ENCODE measurements at places on chromosomes 7 and 10.
A peak's percentile ranks its signal among the peaks of the same experiment; 100 is the strongest.

DNA sequence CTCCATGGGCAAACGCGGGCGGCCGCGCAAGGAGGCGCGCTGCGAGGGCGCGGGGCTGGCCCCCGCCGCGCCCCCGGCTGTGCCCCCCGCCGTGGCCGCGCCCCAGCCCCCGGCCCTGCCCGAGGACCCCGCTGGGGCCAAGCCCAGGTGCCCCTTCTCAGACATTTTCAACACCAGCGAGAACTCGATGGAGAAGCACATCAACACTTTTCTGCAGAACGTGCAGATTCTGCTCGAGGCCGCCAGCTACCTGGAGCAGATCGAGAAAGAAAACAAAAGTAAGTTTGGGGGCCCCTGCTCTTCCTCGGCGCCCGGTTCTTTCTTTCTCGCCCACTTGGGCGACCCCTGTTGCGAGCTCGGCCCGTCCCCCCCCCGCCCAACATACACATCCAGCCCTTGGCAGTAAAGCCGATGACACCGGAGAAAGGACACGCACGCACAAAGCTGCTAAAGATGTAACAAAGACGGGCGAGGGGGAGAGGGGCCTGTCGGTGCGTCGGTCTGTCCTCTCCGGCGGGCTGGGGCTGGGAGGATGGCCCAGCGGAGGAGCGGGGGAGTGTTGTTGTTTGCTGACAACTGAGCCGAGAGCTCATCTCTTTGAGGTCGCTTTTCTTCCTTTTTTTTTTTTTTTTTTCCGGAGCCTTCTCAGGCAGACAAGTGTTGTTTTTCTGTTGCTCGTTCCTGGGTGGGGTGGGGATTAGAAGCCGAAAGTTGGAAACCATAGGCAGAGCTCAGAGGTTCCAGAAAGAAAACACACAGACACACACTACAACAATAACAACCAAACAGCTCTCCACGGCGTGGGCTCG is 604 bp downstream of the MXI1 start:
- no peak for DNase-seq

DNA sequence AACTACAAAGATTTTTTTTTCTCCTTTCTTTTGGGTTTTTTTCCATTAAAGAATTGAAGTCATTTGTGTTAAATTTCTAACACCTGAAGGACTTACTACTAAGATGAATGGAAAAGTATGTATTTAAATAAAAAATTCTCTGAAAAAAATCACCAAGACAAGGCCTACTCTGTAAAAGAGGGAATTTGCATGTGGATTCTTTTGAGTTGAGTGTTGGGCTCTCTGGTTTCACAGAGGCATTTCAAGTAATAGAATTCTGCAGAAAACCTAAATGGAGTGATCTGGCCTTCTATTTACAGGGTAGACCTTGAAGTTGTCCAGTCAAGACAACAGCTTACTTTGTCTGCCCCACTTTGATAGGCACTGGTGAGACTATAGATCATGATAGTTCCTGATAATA is 4.1 kb downstream of the LRRC17 start:
- no peak for DNase-seq

GRCh38 chr7:31019509-31019908 is 32.6 kb upstream of the ADCYAP1R1 start:
- no peak for DNase-seq

DNA sequence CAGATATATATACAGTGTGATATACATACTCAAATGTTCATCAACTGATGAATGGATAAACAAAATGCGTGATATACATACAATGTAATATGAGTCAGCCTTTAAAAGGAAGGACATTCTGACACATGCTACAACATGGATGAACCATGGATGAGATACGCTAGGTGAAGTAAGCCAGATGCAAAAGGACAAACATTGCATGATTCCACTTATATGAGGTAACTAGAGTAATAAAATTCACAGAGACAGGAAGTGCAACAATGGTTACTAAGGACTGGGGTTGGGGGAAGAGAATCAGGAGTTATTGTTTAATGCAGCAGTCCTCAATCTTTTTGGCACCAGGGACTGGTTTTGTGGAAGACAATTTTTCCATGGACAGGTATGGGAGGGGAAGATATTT is 47.3 kb upstream of the PIK3AP1 start:
- DNase-seq: no peak

GRCh38 chr7:116436305-116436826 is 63.2 kb upstream of the CAV2 start:
- no peak for DNase-seq

DNA sequence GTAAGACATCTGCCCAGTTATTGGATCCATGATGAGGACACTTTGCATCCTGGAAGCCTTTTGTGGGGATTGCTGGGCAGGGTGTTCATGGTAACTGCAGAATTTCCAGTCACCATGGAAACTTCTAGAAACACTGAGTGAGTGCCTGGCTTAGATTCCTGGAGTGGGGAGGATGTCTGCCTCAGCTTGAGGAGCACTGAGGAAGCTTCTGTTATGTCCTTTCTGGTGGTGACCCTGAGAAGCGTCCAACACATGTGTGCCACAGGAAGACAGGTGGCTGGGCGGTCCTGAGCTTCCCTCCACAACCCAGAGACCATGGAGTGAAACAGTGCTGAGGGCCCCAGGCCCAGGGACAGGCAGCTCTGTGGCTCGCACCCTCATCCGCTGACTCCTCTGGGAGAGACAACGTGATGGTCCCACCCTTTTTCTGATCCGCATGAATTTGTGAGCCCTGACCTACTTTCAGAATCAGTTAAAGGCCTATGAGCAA is 191.8 kb upstream of the CXCL12 start:
- no peak for DNase-seq

DNA sequence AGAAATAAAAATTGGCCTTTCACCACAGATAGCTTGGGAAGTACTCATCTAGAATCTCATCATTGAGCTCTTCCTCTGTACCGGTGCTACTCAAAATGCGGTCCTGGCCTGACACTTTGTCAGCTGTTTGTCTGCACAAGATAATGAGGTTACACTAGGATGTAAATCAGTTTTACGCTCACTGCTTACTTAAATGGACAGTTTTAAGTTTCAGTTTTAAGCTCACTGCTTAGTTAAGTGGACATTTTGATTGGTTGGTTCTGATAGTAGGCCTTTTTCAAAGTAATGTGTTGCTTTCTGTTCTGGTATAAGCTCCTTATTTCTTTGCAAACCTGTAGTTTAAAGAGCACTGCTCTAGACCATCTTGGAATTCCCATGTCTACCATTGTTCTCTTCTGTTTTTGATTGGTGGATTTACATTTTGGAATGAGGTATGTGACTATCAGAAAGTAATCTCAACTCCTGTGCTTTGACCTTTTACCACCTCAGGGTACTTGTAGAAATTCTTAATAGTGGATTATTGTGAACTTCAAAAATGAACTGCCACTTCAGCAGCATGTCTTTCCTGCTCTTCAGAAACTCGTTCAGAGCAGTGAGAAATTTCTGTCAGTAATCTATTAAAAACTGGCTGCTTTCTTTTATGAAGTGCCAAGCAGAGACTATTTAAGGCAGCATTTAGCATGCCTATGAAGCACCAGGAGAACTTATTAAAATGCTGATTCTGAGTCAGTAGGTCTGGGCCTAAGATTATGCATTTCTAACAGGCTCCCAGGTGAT is 55.0 kb downstream of the C1GALT1 start:
- DNase-seq: no peak

DNA sequence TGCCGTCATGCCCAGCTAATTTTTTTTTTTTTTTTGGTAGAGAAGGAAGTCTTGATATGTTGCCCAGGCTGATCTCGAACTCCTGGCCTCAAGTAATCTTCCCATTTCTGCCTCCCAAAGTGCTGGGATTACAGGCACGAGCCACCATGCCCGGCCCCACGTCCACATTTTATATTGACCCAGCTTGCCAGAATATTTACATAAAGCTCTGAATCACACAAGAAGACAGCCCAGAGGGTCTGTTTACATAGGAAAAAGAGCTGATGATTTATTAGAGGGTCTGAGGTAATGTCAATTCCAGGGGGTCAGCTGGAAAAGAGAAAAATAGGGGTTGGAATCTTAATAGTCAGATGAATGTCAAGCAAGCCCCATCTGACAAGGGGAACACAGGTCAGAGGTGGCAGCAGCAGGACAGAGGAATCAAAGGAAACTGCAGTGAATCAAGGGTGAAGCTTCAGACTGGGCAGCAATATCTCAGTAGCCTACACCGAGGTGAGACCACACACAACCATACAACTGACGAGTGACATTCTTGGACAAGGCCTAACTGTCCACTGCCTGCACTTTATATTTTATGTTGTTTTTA is 15.8 kb upstream of the SLF2 start:
- DNase-seq: no peak

DNA sequence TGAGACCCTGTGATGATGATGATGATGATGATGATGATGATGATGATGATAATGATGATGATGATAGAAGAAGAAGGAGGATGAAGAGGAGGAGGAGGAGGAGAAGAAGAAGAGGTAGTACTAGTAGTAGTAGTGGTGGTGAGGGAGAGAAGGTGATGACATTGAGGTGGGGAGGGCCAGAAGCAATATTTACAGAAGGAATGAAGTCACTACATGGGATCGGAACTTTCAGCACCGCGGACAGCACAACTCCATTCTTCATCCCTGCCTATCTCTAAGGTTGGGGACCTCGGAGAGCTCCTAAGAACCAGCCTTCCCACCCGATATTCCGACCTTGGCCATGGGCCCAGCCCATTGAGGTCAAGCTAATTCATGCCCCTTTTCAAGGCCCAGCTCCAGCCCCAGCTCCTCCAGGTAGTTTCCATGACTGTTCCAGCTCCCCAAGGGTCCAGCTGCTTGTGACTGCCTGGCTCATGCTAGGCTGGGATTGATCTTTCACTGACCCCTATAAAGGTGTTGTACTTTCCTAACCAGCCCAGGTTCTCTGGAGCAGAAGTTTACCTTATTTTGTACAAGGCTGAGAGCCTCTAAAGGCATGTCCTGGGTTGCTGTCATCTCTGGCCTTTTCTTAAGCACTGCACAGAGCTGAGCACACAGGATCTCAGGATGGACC is 10.3 kb downstream of the CRHR2 start:
- DNase-seq: peak; percentile 55

GRCh38 chr7:27771111-27771510 is 31.1 kb downstream of the TAX1BP1 start:
- no peak for DNase-seq

Measured in mucosa of gallbladder (tissue), 1 donor.